Omental fat pad (tissue), 4 donors: ENCODE measurements at places on chromosomes 16 and 17.

- no peak for DNase-seq
Observed at GRCh38 chr17:60129164-60129563, 20.6 kb upstream of the CA4 start.

- DNase-seq = no peak
Observed at GRCh38 chr16:23695756-23696155, 17.1 kb downstream of the PLK1 start.

DNA sequence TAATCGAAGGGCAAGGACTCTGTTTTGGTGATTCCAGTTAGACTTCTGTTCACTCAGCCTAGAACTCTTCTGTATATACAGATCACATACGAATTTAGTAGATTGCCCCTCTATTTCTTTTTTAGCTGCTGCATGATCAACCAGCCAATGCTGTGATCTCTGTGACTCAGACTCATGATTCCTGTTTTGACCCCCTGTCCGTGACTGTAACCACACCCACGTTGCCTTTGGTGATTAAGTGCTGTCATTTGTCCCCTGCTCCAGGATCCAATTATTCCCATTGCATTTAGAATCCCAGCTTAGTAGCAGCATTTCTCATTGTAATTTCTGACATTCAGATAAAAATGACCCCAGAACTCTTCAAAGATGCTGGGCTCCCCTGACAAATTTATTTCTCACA lies 545.7 kb downstream of the NPIPA7 start:
- DNase-seq = no peak

- DNase-seq = peak; percentile 59
Observed at GRCh38 chr17:8289103-8289397, 580 bp downstream of the RANGRF start.

- no peak for DNase-seq
Observed at GRCh38 chr17:50127697-50128361, 2.1 kb downstream of the SAMD14 start.

- DNase-seq = no peak
Observed at GRCh38 chr17:20979792-20980083, 63.1 kb downstream of the USP22 start.

GRCh38 chr17:21170809-21171208 lies 43.2 kb downstream of the TMEM11 start:
- DNase-seq = no peak

- DNase-seq = no peak
Observed at GRCh38 chr17:4896332-4897197, 2.8 kb upstream of the C17orf107 start.

DNA sequence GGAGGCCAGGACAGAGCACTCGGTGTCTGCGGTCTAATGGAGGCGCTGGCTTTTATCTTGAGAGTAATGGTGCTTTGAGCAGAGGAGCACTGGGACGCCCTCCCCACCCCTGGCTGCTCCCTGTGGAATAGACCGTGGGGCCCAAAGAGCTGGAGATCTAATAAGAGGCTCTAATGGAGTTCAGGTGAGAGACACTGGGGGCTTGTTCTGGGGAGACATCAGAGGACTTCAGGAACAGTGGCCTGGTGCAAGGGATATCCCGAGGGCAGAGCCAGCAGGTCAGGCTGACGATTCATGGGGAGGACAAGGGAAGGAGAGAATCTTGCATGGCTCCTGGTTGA lies 9.5 kb upstream of the KRT19 start:
- no peak for DNase-seq

- peak; percentile 56 for DNase-seq
Observed at GRCh38 chr17:78383725-78384471, 5.4 kb downstream of the PGS1 start.

DNA sequence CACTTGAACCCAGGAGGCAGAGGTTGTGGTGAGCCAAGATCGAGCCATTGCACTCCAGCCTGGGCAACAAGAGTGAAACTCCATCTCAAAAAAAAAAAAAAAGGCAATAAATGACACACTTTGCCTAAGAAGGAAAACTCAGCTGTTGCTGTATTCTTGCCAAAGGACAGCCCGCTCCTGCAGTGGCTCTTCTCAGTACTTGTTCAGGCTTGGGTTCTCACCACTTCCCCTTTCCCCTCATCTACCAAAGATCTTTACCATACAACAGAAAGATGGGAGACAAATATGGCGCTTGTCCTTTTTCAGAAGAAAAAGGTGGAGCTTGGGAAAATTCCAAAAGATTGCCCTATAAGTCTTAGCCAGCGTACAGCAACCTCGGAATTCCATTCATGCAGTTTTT lies 58.5 kb downstream of the MYH13 start:
- no peak for DNase-seq

DNA sequence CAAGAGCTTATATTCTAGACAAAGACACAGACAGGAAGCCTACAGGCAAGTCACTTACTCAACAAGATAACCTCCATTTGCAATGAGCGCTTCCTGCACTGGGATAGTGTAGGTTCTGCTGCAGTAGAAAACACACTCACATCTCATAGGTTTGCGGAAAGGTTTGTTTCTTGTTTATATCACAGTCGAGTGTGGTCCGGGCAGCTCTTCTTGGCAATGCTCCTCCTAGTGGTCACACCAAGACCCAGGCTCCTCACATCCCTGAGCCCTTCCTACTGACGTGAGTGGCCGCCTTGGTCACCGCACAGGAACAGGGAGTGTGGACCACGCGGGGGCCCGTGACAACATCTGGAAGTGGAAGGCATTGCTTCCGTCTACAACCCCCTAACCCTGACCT lies 48.0 kb upstream of the RBFOX3 start:
- DNase-seq = no peak

- DNase-seq = no peak
Observed at GRCh38 chr17:63530557-63531021, 7.4 kb downstream of the KCNH6 start.

DNA sequence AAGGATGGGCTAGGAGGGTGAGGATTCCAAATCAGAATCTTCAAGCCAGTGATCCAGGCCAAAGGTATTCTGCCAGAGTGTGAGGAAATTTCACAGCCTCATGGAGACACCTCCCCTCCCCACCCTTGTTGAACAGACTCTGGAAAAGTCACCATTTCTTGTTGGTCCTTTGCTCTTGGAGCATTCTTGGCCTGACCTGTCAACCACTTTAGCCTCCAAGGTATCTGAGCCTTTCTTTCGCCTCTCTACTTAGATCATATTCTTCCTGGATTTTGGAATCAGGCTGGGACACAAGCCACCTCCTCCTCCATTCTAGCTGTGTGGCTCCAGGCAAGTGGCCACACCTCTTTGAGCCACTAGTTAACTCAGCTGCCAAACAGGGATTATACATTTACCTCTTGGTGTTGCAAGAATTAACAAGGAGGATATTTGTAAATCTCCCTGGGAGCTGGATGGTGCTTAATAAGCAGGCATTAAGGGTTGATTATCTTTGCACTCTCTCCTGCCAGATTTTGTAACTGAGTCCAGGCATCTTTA lies 193.5 kb downstream of the WWOX start:
- DNase-seq = no peak
